H54 (cell line): ENCODE measurements at places on chromosomes 7 and 10.

DNA sequence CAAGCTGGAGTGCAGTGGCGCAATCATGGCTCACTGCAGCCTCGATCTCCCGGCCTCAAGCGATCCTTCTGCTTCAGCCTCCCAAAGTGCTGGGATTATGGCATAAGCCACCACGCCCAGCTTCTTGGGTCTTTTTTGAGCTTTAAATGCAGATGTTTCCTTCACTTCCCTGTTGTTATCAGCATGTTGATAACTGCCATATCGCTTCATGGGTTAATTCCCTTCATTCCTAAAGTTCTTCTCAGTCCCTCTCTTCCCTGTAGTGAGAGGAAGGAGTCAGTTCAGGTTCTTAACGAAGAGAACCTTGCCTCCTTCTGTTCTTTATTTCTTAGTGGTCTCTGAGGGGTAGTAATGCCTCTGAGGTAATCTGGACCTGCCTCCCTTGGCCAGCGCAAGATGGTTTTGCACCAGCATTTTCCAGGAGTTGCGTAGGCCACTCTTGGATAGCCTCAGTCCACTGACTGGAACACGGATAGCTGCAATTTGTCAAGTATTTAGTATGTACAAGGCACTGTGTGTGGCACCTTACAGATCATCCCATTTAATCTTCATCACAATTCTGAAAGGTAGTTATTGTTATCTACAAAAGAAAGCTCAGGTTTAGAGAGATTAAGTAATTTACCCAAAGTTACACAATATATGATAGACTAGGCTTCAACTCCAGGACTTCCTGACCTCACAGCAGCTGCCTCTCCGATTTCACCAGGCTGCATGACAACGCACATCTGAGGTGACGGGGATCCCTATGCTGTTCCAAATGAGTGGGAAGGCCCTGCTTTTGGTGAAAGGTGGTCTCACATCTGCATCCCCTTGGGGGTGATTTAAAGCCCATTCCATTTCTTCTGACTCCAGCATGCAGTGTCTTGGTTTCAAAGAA lies 60.5 kb downstream of the GATA3 start:
- no peak for DNase-seq

GRCh38 chr10:79927111-79927828 lies 21.6 kb downstream of the SFTPD start:
- no peak for DNase-seq

- no peak for DNase-seq
Observed at GRCh38 chr7:45048748-45049147, 40.0 kb downstream of the NACAD start.

- DNase-seq: no peak
Observed at GRCh38 chr10:120131183-120131582, 238.7 kb downstream of the SEC23IP start.

DNA sequence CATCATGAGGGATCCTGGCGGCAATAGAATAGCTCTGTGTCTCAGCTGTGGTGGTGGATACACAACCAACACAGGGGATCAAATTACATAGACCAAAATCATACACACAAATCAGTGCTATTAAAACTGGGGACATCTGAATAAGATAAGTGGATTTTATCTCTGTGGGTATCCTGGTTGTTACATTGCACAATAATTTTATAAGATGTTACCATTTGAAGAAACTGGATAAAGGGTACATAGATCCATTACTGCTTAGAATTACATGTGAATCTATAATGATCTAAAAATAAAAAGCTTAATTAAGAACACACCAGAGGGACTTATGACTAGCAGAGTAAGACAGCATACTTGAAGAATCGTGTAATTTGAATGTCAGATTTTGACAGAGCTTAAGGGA lies 8.2 kb upstream of the FAM3C start:
- no peak for DNase-seq

- DNase-seq: peak; percentile 7
Observed at GRCh38 chr10:68721673-68722335, 765 bp downstream of the CCAR1 start.

GRCh38 chr7:39950473-39951225 lies 593 bp downstream of the CDK13 start:
- DNase-seq: peak; percentile 34

- DNase-seq: no peak
Observed at GRCh38 chr10:106078895-106079576, 1085.5 kb downstream of the SORCS1 start.

DNA sequence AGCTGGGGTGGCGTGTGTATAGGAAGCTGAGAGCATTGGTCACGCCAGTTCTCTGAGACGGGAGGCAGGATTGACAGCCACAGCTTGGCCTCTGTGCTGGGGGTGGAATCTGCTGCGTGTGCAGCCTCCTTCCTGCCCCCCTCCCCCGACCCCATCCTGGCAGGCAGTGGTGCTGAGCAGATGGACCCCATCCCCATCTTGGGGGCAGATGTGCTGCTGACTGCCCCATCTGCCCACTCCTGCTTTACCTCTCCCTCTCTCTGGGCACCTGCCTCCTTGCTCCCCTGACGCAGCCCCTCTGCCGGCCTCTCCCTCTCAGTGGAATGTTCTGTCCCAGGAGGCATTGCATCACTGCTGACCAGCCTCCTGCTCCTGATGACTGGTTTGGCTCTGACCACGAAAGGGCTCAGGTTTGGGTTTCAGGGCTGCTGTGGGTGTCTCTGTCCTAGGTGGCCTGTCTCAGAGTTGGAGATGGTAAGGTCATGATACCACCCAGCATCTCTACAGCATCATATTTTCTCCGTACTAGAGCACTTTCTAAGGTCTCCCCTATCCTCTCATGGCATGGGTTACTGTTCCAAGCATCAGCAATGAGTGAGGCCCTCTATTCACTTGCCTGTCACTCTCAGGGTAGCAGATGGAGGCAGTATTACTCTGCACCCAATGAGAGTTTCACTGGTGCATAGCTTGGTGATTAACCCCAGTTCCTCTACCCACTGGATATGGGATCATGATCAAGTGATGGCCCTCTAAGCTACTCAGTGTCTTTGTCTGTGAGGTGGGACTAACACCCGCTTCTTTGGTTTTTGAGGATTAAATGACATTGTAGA lies 81.9 kb downstream of the RBM20 start:
- no peak for DNase-seq

- DNase-seq: peak; percentile 95
Observed at GRCh38 chr7:133081599-133082389, at the start of gene CHCHD3. Gene CHCHD3 (minus strand): TSS chr7:133082090. CDS start chr7:133081937, 153 bp downstream.

DNA sequence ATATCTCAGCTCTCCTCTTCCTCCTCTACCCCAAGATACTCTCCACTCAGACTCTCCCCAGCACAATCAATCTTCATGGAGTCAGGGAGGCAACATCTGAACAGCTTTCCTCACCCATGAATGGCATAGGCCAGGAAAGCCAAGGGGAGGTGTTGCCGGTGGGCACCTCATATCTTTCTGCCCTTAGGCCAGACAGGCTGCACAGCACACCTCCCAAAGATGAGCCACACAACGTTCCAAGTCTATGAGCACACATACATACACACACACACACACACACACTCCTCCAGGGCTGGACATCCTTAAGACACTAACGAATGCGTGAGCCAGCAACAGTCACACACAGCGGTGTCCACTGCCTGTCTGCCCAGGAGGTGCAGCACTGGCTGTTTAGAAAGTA lies 17.7 kb downstream of the COBL start:
- DNase-seq: no peak

GRCh38 chr10:119316002-119316358 lies 108.6 kb downstream of the GRK5 start:
- no peak for DNase-seq

GRCh38 chr10:79153745-79154144 lies 85.0 kb downstream of the ZMIZ1 start:
- DNase-seq: no peak

DNA sequence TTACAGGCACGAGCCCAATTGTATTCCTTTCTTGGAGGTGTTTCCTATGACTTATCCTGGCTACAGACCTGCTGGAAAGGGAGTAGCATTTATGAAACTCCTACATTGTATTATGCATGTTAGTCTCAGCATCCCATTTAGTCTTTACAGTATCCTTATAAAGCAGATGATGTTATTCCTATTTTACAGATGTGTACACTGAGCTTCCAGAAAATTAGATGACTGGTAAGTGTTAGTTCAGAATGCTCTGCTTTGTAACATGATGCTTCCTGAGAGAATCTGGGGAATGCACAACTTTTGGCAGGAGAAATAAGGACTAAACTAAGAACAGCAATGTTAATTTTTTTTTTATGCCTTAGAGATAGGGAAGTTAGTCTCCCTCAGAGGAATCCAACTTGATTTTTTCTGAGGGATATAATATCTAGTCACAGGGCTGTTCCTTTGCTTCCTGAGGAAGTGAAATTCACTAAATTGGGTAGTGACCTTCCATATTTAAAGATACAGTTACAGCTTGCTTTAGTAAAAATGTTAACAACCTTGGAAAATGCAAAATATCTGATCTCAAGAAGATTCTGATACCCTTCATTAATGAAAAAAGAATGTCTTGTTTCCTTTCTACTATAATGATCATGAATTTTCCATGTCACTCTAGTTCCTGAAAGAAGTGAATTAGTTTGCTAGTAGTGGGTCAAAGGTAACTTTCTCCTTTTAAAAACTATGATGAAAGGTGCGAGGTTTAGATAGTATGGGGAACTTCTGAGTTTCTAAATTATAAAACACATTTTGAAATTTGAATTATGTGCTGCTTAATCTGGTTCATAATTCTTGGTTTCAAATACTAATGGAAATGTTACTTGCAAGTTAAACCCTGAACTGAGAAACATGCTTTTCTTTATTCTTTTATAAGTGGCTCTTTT lies 194.0 kb upstream of the PRPS1L1 start:
- DNase-seq: no peak

DNA sequence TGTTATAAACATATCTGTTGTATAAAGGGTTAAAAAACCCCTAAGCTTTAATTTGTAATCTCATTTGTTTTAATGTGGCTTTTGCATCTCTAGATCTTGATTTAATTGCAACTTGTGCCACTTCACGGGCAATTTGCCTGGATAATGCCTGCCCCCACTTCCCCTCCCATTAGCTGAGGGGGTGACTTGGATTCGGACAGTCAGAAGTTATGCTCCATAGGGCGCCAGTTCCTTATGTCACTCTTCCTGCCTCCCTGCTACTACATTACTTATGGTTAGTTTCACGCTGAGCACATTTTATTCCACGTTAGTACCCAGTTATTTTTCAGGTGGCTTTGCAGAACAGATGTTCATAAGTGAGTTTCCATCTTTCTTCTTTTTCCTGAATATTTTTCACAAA lies 1015.2 kb upstream of the PHF14 start:
- DNase-seq: no peak

DNA sequence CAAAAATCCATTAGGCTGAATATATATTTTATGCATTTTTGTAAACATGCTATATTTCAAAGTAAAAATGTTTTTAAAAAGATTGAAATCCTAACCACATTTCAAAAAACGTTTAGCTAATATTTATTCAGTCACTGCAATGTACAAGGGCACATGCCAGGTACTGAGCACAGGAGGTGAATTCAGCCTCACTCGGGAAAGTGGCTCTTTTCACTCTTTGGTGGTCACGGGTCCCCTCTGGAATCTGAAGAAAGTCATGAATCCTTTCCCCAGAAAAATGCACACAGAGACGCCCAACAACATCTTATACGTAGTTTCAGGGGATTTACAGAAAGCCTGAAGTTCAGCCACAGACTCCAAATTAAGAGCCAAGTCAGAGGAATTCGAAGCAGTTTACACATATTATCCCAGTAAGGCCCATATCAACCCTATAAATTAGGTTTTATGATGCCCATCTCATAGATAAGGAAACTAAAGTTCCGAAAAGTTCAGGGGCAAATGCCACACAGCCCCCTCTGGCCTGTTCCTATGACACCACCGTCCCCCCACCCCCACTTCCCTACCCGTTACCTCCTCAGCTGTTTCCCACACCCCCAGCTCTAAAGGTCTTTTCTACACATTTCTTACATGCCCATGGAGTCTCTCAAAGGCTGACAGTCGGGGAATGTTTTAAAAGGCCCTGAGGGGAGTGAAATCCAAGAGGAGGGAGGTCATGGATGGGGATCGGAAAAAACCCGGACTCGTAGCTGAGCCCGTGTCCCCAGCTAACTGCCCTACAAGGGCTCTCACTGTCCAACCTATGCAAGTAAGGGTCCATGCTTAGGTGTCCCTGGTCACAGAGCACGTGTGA lies 9.6 kb upstream of the SVOPL start:
- no peak for DNase-seq

DNA sequence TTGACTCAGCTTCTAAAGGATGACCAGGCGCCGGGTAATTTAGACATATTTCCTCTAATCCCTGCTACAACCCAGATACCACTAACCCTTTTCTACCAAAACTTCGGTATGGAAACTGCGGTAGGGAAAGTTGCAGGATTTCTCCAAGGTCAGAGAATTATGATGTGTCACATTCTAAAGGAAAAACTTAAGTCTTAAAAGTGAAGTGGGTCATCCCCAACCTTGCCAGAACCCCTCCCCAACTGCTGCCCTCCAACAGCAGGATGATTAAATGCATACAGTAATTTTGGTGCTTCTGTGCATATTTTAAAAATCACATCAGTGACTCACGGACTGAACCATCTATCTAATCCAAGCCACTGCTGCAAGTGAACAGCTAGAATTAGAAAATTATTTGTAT lies 52.7 kb downstream of the GRB10 start:
- no peak for DNase-seq

DNA sequence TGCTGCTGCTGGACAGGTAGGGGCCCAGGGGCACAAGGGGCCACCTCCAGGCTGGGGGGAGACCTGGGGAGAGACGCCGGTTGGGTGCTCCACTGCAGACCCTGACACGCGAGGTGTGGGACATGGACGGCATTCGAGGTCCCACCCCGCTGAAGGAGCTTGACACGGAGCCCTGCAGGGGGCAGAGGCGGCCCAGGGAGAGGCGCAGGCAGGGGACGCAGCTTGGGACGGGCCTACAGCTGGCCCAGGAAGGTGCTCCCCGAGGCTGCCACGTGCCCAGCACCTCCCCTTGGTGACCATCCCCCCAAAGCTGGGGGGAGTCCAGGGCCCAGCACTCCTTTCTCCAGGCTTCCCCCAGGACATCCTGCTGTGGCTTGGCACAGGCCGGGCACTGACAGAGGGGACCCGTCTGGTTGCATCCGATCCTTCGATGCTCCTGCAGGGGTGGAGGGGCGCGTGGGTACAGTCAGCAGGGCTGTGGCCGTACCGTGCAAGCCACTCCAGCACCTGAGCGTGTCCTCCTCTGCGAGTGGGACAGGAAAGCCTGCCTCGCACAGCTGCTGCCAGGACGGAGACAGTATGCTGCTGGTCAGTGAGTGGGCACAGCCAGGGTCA lies 174.4 kb downstream of the ELFN1 start:
- no peak for DNase-seq

DNA sequence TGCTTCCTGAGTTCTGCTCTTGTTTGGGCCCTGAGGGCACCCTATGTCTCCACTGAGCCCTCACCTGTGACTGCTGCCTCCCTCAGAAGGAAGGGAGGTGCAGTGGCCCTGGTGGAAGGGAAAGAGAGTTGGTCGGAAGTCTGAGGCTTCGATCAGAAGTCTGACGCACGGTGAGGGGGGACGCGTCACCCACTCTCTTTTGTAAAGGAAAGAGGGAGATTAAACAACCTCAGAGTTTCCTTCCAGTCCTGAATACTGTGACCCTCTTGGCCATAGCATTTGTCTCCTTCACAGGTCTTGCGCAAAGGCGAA lies 31.4 kb upstream of the TRIM8 start:
- no peak for DNase-seq

GRCh38 chr10:63707254-63707910 lies 186.2 kb downstream of the REEP3 start:
- DNase-seq: peak; percentile 60

GRCh38 chr7:24323961-24324480 lies 40.0 kb downstream of the NPY start:
- DNase-seq: no peak

GRCh38 chr10:101814466-101815071 lies 3.7 kb downstream of the OGA start:
- no peak for DNase-seq

- no peak for DNase-seq
Observed at GRCh38 chr7:158572000-158572828, 15.4 kb downstream of the PTPRN2 start.
